ENCODE measurements at places on chromosomes 7 and 10.

GRCh38 chr7:47034180-47034579, 547.7 kb downstream of the TNS3 start:
- no peak for DNase-seq

DNA sequence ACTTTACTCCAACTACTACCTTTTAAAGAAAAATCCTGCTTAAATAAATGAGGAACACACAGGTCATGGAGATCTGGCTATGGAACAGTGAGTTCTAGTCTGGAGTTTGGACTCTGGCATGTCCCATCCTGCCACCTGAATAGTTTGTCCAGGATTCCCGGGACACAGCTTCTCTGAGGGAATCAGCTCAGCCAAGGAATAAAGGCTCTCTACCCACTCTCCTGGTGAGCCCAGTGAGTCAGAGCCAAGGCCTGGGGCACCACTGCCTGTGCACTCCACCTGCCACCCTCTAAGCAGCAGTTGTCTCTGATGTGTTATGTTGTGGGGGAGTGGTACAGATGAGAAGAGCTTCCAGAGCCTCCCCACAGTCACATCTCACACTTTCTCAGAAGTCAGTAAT, 113.5 kb downstream of the HTR5A start:
- DNase-seq, result no peak

- no peak for DNase-seq
Measured at GRCh38 chr10:48536916-48537890, 67.7 kb downstream of the ARHGAP22 start.

- DNase-seq, result no peak
Measured at GRCh38 chr7:149023662-149024061, 4.6 kb downstream of the PDIA4 start.

- DNase-seq, result no peak
Measured at GRCh38 chr10:129541200-129541599, 74.2 kb downstream of the MGMT start.

DNA sequence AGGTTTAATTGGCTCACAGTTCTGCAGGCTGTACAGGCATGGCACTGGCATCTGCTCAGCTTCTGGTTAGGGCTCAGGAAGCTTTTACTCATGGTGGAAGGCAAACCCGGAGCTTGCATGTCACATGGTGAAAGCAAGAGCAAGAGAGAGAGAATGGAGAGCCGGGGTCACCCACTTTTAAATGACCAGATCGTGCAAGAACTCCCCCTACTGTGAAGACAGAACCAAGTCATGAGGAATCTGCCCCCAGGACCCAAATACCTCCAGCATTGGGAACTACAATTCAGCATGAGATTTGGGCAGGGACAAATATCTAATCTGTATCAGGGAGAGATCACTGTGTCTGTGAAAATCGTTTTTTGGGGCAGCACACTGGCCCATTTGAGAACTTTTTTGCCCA, 110.0 kb upstream of the MYO3A start:
- DNase-seq, result no peak

- DNase-seq, result no peak
Measured at GRCh38 chr7:140060788-140061606, 1.8 kb downstream of the PARP12 start.

DNA sequence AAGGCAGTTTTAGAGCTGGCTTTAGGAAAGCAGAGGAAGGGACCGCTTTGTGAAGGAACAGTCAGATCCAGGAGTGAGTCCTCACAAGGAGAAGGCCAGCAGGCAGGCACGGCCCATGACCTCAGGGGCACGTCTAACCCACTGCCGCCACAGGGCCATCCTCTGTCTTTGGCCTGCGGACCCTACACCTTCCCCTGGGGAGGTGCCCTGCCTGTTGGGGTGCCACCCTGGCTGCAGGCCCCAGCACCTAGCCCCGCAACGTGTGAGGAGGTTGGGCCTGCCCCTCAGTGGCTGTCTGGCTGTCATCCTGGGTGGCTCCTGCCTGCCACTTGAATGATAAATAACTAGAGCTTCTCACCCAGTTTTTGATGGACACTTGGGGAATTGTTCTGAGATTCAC, 31.0 kb upstream of the TRIM8 start:
- no peak for DNase-seq

GRCh38 chr10:35042783-35043182, 47.4 kb downstream of the CUL2 start:
- no peak for DNase-seq

GRCh38 chr7:124652237-124652636, 113.4 kb downstream of the GPR37 start:
- DNase-seq, result no peak

DNA sequence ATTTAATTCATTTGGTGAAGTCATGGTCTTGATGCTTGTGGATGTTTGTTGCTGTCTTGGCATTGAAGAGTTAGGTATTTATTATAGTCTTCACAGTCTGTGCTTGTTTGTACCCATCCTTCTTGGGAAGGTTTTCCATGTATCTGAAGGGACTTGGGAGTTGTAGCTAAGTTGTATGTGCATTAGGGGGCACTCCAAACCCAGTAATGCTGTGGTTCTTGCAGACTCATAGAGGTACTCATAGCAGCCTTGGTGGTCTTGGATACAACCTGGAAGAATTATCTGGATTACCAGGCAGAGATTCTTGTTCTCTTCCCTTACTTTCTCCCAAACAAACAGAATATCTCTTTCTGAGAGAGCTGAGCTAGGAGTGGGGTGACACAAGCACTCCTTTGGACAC, 93.2 kb downstream of the ADCYAP1R1 start:
- DNase-seq, result no peak

DNA sequence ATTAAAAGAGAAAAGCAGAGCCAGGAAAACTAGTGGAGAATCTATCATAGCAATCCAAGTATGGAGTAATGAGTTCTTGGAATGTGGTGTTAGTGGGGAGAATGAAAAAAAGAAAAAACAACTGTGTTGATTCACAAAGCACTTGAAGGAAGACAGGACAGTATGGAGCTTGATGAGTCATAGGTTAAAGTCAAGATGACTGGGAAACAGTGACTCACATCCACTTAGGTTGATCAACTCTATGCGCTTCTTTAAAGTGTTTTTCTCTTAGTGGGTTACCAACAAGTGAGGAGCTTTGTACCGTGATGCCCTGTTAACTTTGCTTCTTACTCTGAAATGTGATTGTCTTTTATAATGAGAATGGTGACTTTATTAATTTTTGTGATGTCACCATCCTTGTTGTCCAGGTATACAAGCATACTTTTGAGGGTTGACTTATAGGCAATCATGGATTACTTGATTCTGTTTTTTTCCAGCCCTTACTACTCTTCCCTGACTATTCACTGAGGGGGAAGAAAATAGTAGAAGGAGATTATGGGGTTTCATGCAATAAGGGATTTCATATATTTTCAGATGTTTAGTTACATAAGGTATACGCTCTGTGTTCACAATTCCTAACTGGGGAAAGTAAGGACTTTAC, 32.1 kb upstream of the MDFIC start:
- no peak for DNase-seq

DNA sequence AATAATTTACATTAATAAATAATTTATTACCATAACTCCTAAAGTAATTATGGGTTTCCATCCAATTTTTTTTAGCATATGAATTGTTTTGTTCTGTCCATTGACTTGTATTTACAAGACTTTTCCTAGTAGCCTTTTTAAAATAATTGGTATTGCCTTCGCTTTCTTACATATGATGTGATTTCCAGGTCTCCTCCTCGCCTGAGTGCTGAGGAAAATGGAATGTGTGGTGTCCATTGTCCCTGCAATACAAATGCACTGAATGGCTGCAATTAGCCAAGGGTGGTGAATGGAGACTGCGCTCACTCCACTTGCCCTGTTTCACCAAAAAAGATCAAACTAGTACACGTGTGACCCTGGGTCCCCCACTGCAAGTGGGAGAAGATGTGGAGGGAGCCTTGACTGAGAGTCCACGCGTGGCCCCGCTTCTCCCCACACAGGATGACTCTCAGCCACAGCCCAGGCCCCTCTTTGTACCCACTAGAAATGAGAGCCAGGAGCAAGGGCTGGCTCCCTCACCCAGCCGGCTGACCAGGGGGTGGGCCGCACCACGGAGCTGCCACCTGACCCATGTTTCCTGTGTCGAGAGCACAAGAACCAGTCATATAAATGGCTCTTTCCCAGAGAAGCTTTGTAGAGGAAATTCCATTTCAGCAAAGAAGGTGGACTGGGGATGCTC, 52.6 kb downstream of the FAM53B start:
- DNase-seq, result no peak

- no peak for DNase-seq
Measured at GRCh38 chr7:129163875-129164544, 19.5 kb downstream of the TSPAN33 start.

- no peak for DNase-seq
Measured at GRCh38 chr7:31553661-31554081, 39.8 kb downstream of the ITPRID1 start.

DNA sequence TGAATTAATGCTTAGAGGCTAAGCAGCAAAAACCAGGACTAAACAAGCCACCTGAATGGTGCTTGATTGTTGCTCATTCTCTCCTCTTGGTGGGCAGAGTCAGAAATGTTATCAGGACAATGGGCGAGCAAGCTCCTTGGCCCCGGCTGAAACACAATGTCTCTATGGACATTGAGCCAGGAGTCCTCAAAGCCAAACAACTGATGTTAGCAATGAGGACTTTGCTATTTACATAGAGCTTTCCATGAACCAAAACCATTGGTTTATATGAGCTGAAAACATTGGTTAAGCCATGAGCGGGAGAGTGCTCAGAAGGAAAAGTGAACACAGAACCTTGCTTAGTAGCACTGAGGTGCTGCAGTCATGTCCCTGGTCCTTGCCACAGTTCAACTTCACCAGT, 21.5 kb upstream of the NPVF start:
- no peak for DNase-seq

All from stimulated activated CD8-positive, alpha-beta memory T cell treated with anti-CD3 and anti-CD28 coated beads, Interleukin-7, amount 100 ng/mL, for 1 hour (primary cell).